Fibroblast of skin of right biceps (primary cell): ENCODE measurements at places on chromosomes 12 and 14.
A peak's percentile ranks its signal among the peaks of the same experiment; 100 is the strongest.

GRCh38 chr12:41074473-41074769, 113.7 kb upstream of the PDZRN4 start:
- DNase-seq: no peak

DNA sequence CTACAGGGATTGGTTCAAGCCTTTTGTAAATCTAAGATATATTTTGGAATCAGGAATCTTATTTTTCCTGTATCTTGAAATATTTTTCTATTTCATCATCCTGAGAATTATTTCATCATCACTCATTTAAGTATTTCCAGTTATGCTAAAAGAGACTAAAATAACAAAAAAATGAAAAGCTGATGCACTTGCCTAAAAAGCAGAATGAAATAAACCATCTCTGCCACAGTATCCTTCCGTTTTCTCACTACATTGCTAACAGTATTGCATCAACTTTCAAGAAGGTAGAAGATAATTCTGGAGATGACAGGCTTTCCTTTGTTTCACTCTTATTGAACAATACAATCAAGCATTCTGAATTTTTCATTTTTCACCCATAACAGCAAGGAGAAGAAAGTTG, 31.1 kb upstream of the EIF5 start:
- peak; percentile 27 for DNase-seq

- peak; percentile 94 for DNase-seq
Measured at GRCh38 chr14:21063479-21063878, 5.9 kb downstream of the RNASE8 start.

- DNase-seq: peak; percentile 54
Measured at GRCh38 chr14:52078095-52078531, 9.3 kb upstream of the NID2 start.
